Type B pancreatic cell (in vitro differentiated cells): ENCODE measurements at places on chromosomes 4 and X.

DNA sequence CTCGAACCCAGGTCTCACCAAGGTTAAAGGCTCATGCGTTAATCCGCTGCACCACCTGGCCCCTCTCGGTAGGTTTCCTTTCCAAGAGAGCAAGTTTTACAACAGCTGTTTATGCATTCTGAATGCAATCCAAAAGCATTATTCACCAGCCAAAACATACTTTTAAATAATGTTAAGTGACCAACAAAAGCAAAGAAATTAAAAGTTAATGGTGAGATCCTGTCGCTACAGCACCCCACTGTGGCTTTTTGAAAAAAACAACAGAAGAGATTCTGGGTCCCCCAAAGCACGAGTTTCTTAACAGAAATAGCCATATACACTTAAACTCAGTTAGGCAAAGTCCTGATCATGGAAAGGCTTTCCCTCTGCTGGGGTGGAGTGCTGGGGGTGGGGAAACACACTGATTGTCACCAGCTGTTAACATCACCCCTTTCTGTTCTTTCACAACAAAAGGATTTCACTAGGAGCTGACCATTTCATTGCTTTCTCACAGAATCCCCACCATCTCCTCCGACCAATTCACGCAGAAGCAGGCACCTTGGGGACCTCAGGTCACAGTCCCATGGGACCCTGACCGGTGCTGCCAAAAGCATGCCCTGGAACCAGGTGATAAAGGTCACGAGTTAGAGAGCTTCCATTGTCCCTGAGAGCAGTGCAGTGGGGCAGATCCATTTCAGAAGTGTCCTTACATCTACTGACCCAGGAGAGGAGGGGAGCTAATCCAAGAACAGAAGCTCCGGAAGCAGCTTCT is 51.2 kb downstream of the ZNF827 start:
- no peak for DNase-seq
- no peaks in the 10 kb centered on the region for H3K27me3 ChIP-seq
- H3K4me1 ChIP-seq, result peaks cover 20% of the 10 kb centered on the region
- no peak overlapping the region for H3K4me3 ChIP-seq

- H3K4me1 ChIP-seq, result no peaks in the 10 kb centered on the region
- H3K27ac ChIP-seq, result no peak overlapping the region
- H3K36me3 ChIP-seq, result no peaks in the 10 kb centered on the region
- no peak overlapping the region for H3K4me3 ChIP-seq
- no peaks in the 10 kb centered on the region for H3K27me3 ChIP-seq
Observed at GRCh38 chr4:105102016-105102415, 44.7 kb upstream of the TET2 start.

DNA sequence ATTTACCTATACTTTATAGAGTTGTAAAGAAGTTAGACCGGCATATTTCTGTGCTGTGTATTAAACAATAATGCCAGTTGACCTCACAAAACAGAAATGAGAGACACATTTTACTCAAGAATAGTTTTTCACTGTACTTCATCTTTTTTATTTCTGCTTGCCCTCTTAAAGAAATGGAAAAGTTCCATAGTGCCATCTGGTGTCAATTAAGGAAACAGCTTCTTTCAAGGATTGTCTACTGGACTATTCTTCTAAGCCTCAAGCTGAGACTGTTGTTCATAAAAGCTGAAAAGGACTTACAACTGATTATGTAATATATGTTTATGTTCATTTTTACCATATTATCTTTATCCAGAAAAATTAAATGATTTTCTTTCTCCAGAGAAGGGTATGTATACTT is 1523.7 kb downstream of the ARAP2 start:
- H3K27me3 ChIP-seq, result no peaks in the 10 kb centered on the region
- DNase-seq, result no peak
- H3K4me3 ChIP-seq, result no peak overlapping the region

- H3K27me3 ChIP-seq, result no peaks in the 10 kb centered on the region
- H3K27ac ChIP-seq, result no peak overlapping the region
- no peaks in the 10 kb centered on the region for H3K36me3 ChIP-seq
- H3K4me3 ChIP-seq, result no peak overlapping the region
- no peak for DNase-seq
Observed at GRCh38 chr4:107500551-107500950, 219.5 kb downstream of the PAPSS1 start.

DNA sequence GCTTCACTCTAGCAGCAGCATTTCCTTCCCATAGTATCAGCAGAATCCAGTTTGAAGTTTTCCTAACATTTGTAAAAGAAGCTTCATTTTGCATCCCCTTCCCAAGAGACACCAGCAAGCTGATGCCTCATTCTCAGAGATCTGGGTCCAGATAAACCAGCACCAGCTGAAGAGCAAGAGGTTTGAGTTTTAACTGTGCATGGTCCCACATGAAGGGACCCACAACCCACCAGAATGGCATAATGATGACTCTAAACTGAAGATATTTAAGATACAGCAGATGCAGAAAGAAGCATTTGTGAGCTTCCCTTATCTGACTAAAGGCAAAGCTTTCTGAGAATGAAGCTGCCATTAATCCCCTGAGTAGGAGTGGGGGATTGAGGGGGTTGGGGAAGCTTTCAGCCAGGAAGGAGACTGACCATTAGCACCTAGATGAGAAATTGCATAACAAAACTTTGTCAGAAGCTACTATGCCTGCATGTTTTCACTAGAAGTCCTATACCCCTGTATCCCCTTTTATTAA is 18.6 kb downstream of the NUDT6 start:
- DNase-seq, result no peak
- H3K36me3 ChIP-seq, result peaks cover 15% of the 10 kb centered on the region
- no peak overlapping the region for H3K27ac ChIP-seq
- H3K4me3 ChIP-seq, result no peak overlapping the region
- no peaks in the 10 kb centered on the region for H3K4me1 ChIP-seq
- H3K27me3 ChIP-seq, result no peaks in the 10 kb centered on the region

- no peaks in the 10 kb centered on the region for H3K36me3 ChIP-seq
- H3K4me1 ChIP-seq, result no peaks in the 10 kb centered on the region
- peaks cover 9% of the 10 kb centered on the region for H3K27me3 ChIP-seq
- no peak for DNase-seq
- H3K4me3 ChIP-seq, result no peak overlapping the region
- H3K27ac ChIP-seq, result no peak overlapping the region
Observed at GRCh38 chr4:62835631-62836030, 1573.6 kb downstream of the TECRL start.

GRCh38 chr4:2059726-2060602 is 837 bp downstream of the NAT8L start:
- H3K4me3 ChIP-seq, result no peak overlapping the region
- H3K27ac ChIP-seq, result no peak overlapping the region
- H3K27me3 ChIP-seq, result peaks cover 28% of the 10 kb centered on the region
- no peak for DNase-seq
- H3K4me1 ChIP-seq, result no peaks in the 10 kb centered on the region
- no peaks in the 10 kb centered on the region for H3K36me3 ChIP-seq

GRCh38 chr4:110821186-110821585 is 198.3 kb upstream of the PITX2 start:
- H3K4me3 ChIP-seq, result no peak overlapping the region
- no peak overlapping the region for H3K27ac ChIP-seq
- H3K36me3 ChIP-seq, result no peaks in the 10 kb centered on the region
- H3K4me1 ChIP-seq, result no peaks in the 10 kb centered on the region

DNA sequence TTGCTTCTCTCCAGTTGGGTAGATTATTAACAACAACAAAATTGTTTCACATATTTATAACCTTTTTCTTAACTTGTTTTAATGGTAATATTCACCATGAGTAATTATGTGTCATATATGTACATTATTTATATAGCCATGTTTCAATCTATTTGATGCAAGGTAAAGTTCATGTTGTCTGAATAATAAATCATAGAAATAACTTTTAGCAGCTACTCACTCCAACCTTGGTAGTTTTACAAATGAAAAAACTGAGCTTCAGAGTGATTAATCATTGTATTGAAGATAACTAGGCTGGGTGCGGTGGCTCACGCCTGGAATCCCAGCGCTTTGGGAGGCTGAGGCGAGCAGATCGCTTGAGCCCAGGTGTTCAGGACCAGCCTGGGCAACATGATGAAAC is 46.0 kb downstream of the TMA16 start:
- no peaks in the 10 kb centered on the region for H3K27me3 ChIP-seq
- H3K4me3 ChIP-seq, result no peak overlapping the region
- H3K36me3 ChIP-seq, result no peaks in the 10 kb centered on the region
- peak overlapping the region; percentile 34 for H3K27ac ChIP-seq
- peaks cover 5% of the 10 kb centered on the region for H3K4me1 ChIP-seq

DNA sequence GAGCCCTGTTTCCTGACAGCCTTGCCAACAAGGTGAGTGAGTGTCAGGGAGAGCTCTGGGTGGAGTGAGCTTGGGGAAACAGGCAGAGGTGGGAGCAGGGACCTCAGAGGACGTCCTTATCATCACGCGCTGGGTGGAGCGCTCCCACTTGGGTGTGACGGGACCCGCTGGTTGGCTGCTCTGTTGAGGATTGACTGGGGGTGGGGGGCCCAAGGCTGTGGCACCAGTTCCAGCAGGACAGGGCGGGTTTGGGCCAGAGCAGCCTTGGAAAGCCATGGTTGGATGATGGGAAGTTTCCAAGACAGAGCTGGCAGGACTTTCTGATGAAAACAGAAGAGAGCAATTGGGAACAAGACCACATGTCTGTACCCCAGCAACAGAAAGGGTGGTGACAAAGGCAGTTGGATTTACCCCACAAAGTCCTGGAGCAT is 3.0 kb upstream of the PCGF3 start:
- no peak for DNase-seq
- no peak overlapping the region for H3K27ac ChIP-seq
- no peaks in the 10 kb centered on the region for H3K4me1 ChIP-seq
- H3K4me3 ChIP-seq, result no peak overlapping the region
- peaks cover 5% of the 10 kb centered on the region for H3K27me3 ChIP-seq

- no peak for DNase-seq
- H3K27me3 ChIP-seq, result no peaks in the 10 kb centered on the region
- no peak overlapping the region for H3K27ac ChIP-seq
- H3K4me3 ChIP-seq, result no peak overlapping the region
- peaks cover 6% of the 10 kb centered on the region for H3K4me1 ChIP-seq
Observed at GRCh38 chr4:169215656-169216055, 55.1 kb downstream of the SH3RF1 start.

DNA sequence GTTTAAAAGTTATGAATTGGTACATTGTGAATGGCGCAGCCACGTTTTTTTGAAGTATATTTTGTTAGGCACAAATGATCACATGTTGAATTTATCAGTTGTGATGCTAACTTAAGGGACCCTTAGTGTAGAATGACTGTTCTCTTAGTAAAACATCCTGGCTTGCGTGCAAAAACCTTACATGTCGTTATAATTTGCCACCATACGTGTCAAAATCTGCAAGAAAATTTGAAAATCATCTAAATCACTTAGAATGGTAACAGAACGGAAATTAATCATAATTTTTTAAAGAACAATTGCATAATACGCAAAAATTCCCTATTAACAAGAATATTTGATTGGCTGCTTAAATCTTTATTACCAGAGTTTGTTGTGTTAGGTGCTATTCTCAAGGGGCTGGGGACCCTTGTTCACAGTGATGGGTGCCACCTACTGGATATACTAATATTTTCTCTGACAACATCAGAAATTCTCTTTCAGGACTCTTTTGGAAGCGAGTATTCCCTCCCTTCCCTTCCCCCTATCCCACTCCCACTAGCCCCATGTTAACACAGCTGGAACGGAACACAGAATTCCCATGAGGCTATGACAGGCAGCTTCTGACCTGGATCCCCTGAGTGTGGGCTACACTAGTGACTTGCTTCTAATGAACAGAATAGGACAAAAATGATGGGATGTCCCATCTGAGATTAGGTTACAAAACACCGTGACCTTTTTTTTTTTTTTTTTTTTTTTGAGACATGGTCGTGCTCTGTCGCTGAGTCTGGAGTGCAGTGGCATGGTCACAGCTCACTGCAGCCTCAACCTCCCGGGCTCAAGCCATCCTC is 71.8 kb downstream of the SUPT20HL2 start:
- no peak overlapping the region for H3K4me3 ChIP-seq
- peak overlapping the region; percentile 38 for H3K27ac ChIP-seq
- H3K36me3 ChIP-seq, result no peaks in the 10 kb centered on the region

- no peaks in the 10 kb centered on the region for H3K27me3 ChIP-seq
- H3K36me3 ChIP-seq, result no peaks in the 10 kb centered on the region
- H3K4me1 ChIP-seq, result peaks cover 4% of the 10 kb centered on the region
Observed at GRCh38 chr4:1772853-1773538, 20.1 kb upstream of the FGFR3 start.

- H3K4me3 ChIP-seq, result no peak overlapping the region
- H3K4me1 ChIP-seq, result no peaks in the 10 kb centered on the region
- no peak for DNase-seq
- peaks cover 2% of the 10 kb centered on the region for H3K27me3 ChIP-seq
- no peaks in the 10 kb centered on the region for H3K36me3 ChIP-seq
- no peak overlapping the region for H3K27ac ChIP-seq
Observed at GRCh38 chr4:162498168-162498567, 334.4 kb upstream of the FSTL5 start.

GRCh38 chr4:13653766-13654161 is 26.2 kb upstream of the BOD1L1 start:
- no peaks in the 10 kb centered on the region for H3K36me3 ChIP-seq
- H3K27me3 ChIP-seq, result peaks cover 17% of the 10 kb centered on the region
- H3K27ac ChIP-seq, result peak overlapping the region; percentile 36
- H3K4me3 ChIP-seq, result peak overlapping the region; percentile 90
- no peaks in the 10 kb centered on the region for H3K4me1 ChIP-seq
- DNase-seq, result no peak

DNA sequence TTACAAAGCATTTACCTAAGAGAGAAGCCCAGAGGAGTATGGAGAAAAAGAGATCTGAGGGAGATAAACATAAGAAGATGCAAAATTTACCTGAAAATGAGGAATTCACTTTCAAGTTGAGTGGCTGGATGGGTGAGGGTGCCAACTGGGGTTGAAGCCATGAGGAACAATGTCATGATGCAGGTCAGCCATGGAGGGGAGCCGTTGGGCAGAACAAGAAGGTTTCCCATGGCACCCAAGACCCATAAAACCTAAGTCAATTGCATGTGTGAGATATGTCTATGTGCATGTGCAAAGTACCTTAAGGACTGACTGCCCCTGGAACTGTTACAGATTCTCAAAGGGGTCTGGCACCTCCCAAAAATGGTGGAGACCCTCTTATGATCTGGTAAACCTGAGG is 46.6 kb upstream of the PRRG1 start:
- H3K36me3 ChIP-seq, result no peaks in the 10 kb centered on the region
- H3K4me1 ChIP-seq, result no peaks in the 10 kb centered on the region
- no peak overlapping the region for H3K4me3 ChIP-seq
- H3K27ac ChIP-seq, result no peak overlapping the region
- no peak for DNase-seq

DNA sequence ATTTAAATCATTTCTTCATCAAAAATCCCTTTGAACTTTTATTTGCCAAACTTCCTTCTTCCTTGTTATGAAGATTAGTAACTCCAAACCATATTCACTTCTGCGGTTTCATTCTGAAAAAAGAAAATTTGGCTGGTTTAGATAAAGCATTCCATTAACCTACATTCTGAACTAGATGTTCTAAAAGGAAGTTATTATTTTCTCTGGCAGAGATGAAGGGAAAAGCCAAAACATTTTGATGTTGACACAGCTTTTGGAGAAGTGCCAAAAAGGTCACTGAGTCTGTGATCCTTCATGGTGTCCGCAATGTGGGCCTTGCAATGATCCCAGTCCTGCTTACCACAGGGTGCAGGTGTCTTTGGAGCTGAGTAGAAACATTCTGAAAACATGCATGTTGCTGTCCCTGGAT is 36.0 kb downstream of the CXCL8 start:
- DNase-seq, result no peak
- H3K27me3 ChIP-seq, result no peaks in the 10 kb centered on the region
- no peak overlapping the region for H3K4me3 ChIP-seq
- no peaks in the 10 kb centered on the region for H3K36me3 ChIP-seq
- peaks cover 3% of the 10 kb centered on the region for H3K4me1 ChIP-seq
